ENCODE measurements at places on chromosomes 11 and 22.

- no peak for DNase-seq
Measured at GRCh38 chr11:39724404-39724803, 1735.0 kb downstream of the LRRC4C start.

- DNase-seq: no peak
Measured at GRCh38 chr11:75236062-75236461, 4.5 kb upstream of the TPBGL start.

DNA sequence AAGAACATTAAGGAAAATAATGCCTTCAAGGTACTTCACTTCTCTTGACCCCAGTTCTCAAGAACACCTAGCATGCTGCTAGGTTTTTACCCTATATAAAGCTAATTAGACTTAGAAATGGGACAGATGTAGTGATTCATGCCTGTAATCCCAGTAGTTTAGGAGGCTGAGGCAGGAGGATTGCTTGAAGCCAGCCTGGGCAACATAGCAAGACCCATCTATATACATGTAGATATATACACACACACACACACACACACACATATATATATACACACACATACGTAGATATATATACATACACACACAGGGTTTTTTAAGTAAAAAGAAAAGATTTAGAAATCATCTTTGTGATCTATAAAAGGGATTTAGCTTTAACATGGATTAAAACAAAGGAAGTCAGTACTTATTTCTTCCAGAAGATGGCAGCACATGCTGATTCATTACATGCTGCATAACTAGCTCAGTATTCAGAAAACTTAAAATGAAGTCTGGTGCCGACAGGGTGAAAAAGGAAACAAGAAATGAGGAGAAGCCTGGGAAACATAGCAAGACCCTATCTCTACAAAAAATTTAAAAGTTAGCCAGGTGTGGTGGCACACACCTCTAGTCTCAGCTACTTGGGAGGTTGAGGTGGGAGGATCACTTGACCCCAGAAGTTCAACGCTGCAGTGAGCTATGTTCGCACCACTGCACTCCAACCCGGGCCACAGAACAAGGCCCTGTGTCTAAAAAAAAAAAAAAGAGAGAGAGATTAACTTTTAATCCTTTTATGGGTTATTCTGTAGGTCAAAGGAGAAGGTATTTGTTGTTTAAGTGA is 28.5 kb upstream of the RBX1 start:
- no peak for DNase-seq

- no peak for DNase-seq
Measured at GRCh38 chr11:43547889-43548381, 132.6 kb upstream of the HSD17B12 start.

DNA sequence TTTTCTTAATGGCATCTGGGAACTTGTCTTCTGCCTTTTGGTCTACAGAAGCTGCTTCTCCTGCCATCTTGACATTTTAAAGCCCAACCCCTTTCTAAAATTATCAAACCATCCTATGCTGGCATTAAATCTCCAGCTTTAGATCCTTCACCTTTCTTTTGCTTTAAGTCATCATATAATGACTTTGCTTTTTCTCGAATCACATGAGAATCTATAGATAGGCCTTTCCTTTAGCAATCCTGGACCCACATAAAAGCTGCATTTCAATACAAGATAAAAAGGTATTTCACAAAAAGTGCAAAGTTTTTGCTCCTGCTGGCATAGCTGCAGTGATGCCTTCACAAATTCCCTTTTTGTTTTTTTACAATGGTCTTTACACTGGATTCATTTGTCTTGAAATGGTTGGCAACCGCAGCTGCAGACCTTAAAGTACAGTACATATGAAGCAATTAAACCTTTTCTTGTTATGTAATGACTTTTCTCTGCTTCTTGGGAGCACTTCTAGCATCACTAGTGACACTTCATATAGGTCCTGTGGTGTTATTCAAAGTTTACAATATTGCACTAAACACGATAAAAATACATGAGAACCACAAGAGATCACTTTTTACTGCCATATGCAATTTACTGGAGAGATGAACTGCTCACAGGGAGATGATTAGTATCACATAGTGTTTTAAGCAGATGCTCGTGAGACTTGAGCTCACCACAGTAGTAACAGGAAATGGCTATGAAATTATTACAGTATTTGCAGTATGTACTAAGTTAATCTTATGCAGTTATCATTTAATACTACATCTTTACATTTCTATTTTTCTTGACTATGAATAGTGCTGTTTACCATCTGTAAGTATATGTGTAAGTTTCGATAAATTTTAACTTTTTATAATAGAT is 41.6 kb downstream of the ACER3 start:
- no peak for DNase-seq

GRCh38 chr22:38230108-38230825 is 28.5 kb downstream of the MAFF start:
- no peak for DNase-seq

DNA sequence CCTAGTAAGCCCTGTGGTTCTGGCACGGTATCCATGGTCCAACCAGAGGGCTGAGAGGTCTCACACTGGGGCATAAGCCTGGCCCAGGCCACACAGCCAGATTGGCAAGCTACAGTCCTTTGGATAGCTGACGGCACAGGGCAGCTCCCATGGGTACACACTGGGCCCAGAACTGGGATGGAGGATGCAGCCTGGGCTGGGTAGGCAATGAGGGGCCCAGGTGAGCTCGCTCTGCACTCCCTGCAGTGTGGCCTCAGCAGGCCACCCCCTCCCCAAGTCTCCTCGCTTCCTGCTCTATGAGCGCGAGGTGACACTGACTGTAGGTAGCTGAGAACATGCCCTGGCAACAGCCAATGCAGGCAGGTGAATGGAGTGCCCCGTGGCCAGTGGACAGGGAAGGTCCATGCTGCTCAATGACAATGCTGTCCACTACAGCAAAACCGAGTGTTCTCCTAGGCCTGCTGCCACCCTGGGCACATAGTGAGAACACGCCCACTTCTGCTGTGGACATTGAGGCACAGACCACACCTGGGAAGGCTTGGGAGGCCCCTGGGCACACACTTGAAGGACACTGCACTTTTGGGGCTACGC is 3.8 kb downstream of the ARVCF start:
- no peak for DNase-seq

DNA sequence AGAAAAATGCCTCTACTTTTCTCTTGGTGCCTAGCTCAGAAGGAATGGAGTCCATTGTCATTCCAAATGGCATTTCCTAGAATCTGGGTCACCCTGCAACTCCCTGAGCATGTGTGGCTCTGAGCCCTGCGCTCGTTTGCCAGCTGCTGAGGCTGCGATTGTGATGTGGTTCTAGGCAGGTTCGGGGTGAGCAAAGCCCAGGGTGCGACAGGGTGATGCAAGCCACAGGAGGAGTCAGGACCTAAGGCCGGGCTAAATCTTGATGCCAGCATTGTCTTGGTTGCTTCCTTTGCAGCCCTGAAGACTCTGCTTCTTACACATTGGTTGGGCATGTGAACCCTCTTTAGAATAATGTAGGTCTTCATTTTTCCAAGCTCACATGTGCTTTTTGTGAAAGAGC is 131.0 kb downstream of the MORC2 start:
- DNase-seq: no peak

- DNase-seq: no peak
Measured at GRCh38 chr11:134346101-134346975, 14.6 kb downstream of the GLB1L2 start.

GRCh38 chr11:113977071-113977490 is 2.2 kb downstream of the HTR3A start:
- DNase-seq: no peak

DNA sequence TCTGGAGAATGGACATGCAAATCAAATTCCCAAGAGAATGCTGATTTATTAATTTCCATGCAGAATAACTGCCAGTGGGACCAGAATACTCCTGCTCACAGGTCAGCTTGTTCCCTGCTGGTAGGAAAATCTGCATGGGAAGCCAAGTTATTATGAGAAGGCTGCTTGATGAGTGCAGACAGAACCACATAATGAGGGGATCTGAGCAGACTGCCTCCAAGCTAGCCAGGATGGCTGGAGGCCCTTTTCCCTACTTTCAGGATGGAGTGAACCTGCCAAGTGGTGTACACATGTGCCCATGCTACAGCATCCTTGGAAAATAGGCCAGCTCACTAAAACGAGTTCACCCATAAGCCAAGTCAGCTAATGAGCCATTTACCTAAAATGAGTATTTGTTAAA is 55.2 kb upstream of the ZBED5 start:
- no peak for DNase-seq

GRCh38 chr11:45266676-45267020 is 19.5 kb downstream of the SYT13 start:
- no peak for DNase-seq

DNA sequence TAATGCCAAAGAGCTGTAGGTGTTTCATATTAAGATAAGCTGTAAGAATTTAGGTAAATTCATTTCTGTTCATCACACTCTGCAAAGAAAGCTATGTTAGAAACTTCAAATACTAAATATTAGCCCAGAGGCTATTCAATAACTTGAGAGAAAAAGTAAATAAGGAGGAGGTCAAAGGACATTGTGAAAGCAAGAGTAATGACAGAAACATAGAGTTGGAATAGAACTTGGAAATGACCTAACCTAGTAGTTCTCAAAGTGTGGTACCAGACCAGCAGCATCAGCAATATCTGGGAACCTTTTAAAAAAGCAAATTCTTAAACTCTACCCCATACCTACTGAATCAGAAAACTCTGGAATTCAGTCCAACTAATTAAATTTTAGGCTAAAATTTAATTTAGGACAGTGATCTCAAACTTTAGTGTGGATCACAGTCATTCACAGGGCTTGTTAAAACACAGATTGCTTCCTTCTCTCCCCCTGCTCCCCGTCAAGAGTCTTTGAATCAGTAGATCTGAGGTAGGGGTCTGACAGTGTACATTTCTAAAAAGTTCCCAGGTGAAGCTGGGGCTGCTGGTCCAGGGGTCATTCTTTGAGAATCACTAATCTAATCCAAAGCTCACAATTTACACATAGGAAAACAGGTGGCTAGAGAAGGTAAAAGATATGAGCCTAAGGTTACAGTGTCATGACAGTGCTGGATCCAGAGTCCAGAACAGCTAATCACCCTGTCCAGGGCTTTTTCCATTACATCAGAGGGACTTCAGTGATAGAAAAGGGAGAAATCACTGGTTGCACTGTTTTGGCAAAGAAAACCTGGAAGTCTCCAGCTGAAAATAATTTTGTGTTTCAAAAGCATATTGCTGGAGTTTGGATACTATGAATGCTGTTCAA is 241.1 kb downstream of the SOX6 start:
- no peak for DNase-seq
